ENCODE measurements at places on chromosomes 3 and 15. TPM values are rescaled to one million over a fixed set of nuclear protein-coding genes. Genes with fewer than 3 reads are reported as not detected.

- no peaks in the 10 kb centered on the region for H3K4me1 ChIP-seq
- no peak overlapping the region for H3K27ac ChIP-seq
- no peaks in the 10 kb centered on the region for H3K36me3 ChIP-seq
- H3K27me3 ChIP-seq = no peaks in the 10 kb centered on the region
These were observed 608.4 kb downstream of the CADM2 start for GRCh38 chr3:85567071-85567676.

DNA sequence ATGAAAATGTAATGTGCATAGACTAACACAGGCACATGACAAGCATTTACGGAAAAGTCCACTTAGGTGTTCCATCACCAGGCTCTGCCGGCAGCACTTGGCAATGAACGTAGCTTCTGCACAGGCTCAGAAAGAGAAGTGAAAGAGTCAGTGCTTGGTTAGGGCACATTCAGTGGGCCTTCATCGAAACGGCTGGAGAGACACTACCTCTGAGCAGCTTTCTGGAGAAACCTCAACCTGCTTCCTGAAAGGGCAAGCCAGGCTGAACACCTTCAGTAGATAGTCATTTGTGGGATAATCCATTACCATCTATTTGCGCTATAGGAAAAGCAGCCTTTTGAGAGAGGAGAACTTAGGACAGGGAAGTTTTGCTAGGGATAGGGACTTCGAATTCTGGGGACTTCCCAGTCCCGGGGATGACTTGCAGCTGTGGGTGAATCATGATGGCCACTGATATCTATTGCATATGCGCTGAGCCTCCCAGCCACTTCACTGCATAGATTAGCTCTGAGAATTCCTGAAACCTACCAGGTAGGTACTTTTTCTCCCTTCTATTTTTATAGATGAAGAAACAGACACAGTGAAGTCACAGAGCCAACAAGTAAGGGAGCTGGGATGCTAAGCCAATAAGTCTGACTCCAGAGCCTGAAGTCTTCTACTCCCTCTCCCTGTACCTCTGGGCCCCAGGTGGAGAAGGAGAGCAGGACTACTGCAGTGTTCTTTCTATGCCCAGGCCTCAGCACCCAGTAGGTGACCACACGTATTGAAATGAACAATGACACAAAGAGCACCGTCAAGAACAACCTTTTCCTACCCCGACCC, 4.2 kb upstream of the SH2D7 start:
- H3K27me3 ChIP-seq = no peaks in the 10 kb centered on the region
- no peaks in the 10 kb centered on the region for H3K36me3 ChIP-seq
- no peak overlapping the region for H3K4me3 ChIP-seq
- no peak overlapping the region for H3K27ac ChIP-seq
- H3K4me1 ChIP-seq = peaks cover 12% of the 10 kb centered on the region

- H3K27ac ChIP-seq = no peak overlapping the region
- H3K27me3 ChIP-seq = no peaks in the 10 kb centered on the region
- no peak for DNase-seq
- no peaks in the 10 kb centered on the region for H3K4me1 ChIP-seq
These were observed 17.6 kb upstream of the UBA7 start for GRCh38 chr3:49831341-49831740.

DNA sequence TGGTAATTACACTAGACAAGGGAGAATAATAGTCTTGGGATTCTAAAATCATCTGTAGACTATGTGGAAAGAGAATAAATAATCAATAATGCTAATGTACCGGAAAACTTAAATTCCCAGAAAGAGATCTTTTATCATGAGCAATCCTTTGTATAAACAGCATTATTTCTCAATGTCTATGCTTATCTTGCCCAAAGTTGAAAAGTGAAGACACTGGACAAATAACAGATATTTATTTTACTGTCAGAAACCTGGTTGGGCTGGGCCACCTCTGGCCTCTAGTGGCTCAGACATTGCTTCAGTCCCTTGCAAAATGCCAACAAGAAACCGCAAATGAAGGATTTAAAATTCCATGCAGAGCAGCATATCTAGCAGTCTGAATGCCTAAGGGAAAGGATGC, 409.9 kb downstream of the FHIT start:
- no peaks in the 10 kb centered on the region for H3K27me3 ChIP-seq
- DNase-seq = no peak
- no peak overlapping the region for H3K27ac ChIP-seq
- no peaks in the 10 kb centered on the region for H3K4me1 ChIP-seq

DNA sequence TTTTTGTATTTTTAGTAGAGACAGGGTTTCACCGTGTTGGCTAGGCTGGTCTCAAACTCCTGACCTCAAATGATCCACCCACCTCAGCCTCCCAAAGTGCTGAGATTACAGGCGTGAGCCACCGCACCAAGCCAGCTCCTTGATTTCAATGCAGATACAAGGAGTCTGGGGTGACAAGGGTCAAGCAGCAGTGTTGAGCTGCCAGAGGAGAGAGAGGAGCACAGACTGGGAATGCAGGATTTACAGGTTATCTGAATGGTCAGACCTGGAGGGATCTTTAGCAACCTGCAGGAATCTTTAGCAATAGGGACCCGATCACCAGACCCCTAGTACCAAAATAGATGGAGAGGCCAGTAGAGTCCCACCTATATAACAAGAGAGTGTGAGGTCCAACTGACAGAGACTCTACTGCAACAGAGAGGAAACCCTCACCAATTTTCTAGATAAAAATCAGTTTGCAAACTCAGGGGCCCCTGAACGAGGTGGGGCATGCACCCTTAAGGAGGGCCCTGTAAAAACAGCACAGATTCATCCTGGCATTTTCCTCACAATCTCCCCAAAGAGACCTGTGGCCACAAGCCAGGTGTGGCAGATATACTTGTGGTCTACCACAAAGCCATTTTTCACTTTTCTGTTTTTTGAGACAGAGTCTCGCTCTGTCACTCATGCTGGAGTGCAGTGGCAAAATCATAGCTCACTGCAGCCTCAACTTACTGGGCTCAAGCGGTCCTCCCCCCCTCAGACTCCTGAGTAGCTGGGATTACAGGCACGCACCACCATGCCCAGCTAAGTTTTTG, 10.7 kb upstream of the SHISA5 start:
- H3K27ac ChIP-seq = no peak overlapping the region
- no peaks in the 10 kb centered on the region for H3K27me3 ChIP-seq
- no peak for DNase-seq
- H3K4me1 ChIP-seq = no peaks in the 10 kb centered on the region

A4GNT gene
- total RNA-seq = not detected

GRCh38 chr15:62912808-62913207, 129.7 kb upstream of the TPM1 start:
- no peak for DNase-seq
- peaks cover 14% of the 10 kb centered on the region for H3K4me1 ChIP-seq
- no peak overlapping the region for H3K27ac ChIP-seq
- no peaks in the 10 kb centered on the region for H3K36me3 ChIP-seq

Measured in sigmoid colon (tissue), 7 donors.